Stimulated activated CD4-positive, alpha-beta T cell treated with anti-CD3 and anti-CD28 coated beads, Interleukin-1b, Interleukin-23, amount 100 ng/mL, for 24 hours (primary cell): ENCODE measurements at places on chromosomes 3 and 15.

DNA sequence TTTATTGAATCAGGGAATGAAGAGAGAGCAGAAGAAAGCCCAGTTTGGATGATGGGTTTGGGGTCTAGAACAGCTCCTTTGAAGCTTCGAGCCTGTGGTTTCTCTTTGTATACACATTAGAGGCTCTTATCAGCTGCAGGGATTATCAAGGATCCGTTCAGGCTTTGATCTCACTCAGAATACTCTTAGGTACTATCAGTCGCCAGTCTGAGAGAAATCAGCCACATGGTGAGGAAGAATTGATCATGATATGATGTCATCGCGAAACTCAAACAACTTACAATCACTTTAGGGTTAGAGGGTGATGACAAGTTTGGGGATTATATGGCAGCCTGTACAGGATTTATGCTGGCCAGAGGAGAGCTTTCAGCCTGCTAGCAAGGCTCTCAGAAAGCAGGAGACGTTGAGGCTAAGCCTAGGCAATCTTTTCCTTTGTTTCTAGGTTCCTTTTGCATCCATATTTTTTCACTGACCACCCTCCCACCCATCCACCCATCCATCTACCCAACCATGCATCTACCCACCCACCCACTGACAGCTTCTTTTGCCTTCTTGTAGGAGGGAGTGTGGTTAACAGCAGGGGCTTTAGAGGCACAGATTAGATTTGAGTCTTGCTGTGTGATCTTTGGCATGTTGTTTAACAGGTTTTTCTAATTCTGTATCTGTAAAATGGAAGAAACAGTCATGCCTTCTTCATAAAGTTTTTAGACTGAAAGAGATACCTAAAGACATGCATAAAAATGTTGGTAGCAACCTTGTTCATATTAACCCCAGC is 330.4 kb upstream of the LRRFIP2 start:
- no peak for DNase-seq

GRCh38 chr3:142366434-142366833 is 81.4 kb downstream of the XRN1 start:
- no peak for DNase-seq

- DNase-seq = no peak
These were observed 277.0 kb upstream of the LRRC3B start for GRCh38 chr3:26345613-26346012.

GRCh38 chr15:39482459-39482858 is 98.4 kb upstream of the THBS1 start:
- DNase-seq = no peak

DNA sequence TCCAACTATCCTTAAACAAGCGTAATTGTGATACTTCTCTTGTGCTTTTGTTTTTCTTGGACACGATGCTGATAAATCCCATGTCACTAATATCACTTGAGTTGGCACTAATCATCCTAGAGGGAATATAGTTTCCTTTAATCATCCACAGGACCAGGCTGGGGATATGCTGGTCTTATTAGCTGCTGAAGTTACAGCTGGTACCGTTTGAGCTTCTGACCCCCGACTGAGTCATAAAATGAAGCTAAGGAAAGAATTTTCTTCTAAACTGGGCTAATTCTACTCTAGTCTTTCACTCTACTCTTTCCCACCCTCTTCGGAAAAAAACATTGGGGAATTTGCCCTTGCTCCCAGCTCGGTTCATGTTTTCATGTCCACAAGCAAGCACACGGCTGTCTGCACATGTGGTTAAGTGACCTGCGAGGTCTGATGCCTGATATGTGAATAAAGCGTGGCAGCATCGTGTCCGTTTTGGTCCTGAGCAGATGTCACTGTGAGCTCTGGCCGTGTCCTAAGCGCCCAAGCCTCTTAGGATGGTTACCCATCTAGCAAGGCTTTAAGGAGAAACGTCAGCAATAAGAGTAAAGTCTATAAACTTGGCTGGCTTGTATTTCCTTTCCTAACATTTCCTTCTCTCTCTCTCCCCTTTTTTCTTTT is 223.7 kb downstream of the ITPR1 start:
- no peak for DNase-seq

GRCh38 chr3:106616556-106616955 is 747.7 kb upstream of the CBLB start:
- DNase-seq = no peak

GRCh38 chr3:151276038-151276686 is 2.2 kb downstream of the P2RY14 start:
- DNase-seq = no peak

DNA sequence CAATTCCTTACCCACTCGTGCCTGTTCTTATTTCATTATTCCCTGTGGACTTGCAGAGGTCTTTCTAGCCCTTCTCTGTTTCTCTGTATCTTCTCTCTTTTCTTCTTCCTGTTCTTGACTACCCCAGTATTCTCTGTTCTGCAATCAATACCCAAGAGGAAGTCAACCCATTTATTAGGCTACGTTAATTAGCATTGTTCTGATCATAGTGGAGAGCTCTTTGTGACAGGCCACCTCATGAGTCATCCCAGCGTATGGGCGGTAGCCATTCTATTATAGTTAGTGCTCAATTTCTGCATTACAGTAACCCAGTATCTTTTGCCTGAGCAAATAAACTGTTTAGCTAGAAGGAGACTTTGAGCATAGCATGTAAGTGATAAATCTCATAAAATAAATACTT is 259.5 kb upstream of the GRM7 start:
- DNase-seq = no peak

GRCh38 chr3:45874677-45875346 is 11.5 kb upstream of the CCR9 start:
- no peak for DNase-seq

GRCh38 chr15:40906991-40907802 is 12.9 kb downstream of the VPS18 start:
- no peak for DNase-seq

GRCh38 chr15:87193481-87193880 is 1063.1 kb downstream of the NTRK3 start:
- no peak for DNase-seq

DNA sequence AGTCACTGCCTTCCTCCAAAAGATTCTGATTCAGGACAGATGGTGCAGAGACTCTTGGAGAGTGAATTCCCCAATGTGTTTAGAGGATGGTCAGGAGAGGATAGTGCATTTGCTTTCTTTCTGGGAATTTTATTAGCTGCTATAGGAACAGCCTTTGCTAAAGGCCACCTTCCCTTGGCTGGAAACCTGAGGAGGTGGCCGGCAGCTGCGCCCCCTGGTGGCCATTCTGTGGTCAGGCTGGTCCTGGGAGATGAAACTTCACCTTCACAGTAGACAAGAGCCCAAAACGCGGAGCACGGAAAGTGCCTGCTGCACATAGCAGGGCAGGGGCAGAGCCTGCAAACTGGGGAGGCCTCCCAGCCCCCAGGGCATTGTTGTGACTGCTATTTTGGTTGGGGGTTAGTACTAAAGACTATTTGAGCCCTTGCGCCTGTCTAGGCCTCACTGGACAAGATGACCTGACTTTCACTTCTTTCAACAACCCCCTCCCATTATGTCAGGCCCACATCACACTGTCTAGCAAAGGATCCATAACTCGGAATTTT is 34.3 kb downstream of the SEC22C start:
- DNase-seq = peak; percentile 50

DNA sequence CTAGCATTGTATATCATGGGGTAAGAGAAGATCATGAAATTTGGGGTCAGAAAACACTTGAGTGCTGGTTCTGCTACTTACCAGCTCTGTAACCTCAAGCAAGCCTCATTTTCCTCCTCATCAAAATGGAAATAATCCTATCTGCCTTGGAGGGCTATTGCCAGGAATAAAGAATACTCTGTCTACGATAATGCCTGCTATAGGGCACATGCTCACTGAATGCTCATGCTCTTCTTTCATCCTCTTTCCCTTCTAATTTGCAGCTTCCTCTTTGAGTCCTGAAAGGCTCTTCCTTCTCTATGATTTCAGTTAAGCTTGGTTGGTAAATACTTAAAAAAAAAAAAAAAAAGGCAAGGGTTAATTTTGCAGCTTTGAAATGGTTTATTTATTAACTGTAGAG is 12.8 kb downstream of the RTP1 start:
- no peak for DNase-seq

DNA sequence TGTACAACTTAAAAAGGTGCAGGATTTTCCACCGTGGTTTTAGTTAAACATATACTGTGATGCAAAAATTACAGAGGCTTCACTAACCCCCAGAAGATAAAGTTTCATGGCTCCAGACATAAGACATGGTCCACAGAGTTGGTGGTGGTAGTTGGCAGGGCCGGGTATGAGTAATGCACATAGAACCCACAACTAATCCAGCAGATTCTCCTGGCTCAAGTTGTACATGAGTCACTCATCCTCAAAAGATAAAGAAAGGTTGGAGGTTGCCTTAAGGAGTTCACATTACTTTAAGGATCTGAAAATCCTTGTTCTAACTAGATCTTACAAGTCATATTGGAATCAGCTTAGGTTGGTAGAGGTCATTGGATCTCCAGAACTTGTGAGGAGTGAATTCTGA is 98.3 kb upstream of the ZBTB20 start:
- no peak for DNase-seq
